Upper lobe of right lung (tissue), 1 donor: ENCODE measurements at places on chromosomes 2 and 18. TPM values are rescaled to one million over a fixed set of nuclear protein-coding genes. Genes with fewer than 3 reads are reported as not detected.

NPAS2 gene
- 11.4 TPM for total RNA-seq

RNF149 gene
- total RNA-seq = 94.0 TPM

DNA sequence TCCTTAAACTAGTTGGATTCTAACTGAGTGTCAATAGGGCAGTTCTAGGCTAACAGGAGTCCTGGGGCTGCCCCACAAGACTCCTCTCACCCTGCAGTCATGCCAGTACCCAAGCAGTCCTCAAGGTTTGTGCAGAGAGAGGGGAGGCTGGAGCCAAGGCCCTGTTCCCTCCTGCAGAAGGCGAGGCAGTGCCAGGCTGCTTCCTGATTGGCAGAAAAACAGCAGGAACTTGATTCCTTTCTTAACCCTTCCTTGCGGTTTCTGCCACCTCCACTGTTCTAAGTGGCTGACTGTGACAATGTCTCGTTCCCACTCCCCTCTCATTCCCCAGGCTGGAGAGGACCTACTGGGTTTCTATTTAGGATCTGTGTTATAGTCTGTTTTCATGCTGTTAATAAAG lies 75.3 kb downstream of the LPIN1 start:
- DNase-seq = no peak

DNA sequence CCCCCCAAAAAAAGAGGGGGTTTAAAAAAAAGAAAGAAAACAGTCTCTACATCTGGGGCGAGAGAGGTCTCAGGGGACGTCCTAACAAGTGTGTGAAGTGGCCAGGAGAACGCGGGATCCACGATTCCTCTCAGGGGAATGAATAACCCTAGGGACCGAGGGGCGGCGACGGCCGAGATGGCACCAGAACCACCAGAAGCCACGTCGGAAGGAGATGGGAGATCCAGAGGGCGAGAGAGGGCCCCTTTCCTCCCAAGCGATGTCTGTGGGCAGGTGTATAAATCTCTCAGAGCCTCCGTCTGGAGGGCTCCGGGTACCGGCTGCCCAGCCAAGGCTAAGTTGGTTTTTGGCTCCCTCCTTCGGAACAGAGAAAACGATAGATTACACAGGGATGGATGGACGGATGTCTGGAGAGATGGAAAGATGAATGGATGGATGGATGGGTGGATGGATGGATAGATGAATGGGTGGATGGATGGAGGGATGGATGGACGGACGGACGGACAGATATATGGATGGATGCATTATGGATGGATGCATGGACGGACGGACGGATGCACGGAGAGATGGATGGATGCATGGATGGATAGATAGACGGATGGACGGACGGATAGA lies 1.7 kb downstream of the EPHA4 start:
- DNase-seq = no peak

- DNase-seq = no peak
Observed at GRCh38 chr18:6327895-6328620, 86.7 kb downstream of the L3MBTL4 start.

GRCh38 chr18:41820784-41821183 lies 134.2 kb upstream of the PIK3C3 start:
- DNase-seq = no peak

DNA sequence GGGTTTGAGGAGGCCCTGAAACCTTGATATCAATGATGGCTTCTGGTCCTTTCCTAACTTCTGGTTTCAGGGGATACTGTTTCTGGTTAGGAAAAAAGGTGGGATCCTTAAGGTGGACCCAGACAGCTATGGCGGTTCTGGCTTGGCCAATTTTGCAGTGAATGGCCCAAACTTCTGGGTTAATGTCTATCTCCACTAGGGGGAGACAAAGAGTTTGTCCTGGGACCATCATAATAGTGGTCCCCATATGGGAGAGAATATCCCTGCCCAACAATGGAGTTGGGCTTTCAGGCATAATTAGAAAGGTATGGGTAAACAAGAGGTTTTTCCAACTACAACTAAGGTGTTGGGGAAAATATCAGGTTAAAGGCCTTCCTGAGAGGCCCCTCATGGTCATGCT lies 273.5 kb downstream of the CALCRL start:
- no peak for DNase-seq
